ENCODE measurements at places on chromosomes 11 and 22. TPM values are rescaled to one million over a fixed set of nuclear protein-coding genes. Genes with fewer than 3 reads are reported as not detected.

The HMGXB4 gene
- 17.8 TPM for total RNA-seq

The MUC2 gene
- not detected for total RNA-seq

The P2RY6 gene
- 0.21 TPM for total RNA-seq

The TNNT3 gene
- 0.98 TPM for total RNA-seq

The PRR33 gene
- not detected for total RNA-seq

The CKAP5 gene
- 49.0 TPM for total RNA-seq

All from airway epithelial cell (primary cell).